ENCODE measurements at places on chromosomes 1 and 21. TPM values are rescaled to one million over a fixed set of nuclear protein-coding genes. Genes with fewer than 3 reads are reported as not detected.

The LCE2A gene
- not detected for total RNA-seq

The CFHR1 gene
- total RNA-seq = 0.34 TPM

The DNAH14 gene
- 33.2 TPM for total RNA-seq

The SETSIP gene
- total RNA-seq = 0.27 TPM

The CYP4A22 gene
- total RNA-seq = not detected

DNA sequence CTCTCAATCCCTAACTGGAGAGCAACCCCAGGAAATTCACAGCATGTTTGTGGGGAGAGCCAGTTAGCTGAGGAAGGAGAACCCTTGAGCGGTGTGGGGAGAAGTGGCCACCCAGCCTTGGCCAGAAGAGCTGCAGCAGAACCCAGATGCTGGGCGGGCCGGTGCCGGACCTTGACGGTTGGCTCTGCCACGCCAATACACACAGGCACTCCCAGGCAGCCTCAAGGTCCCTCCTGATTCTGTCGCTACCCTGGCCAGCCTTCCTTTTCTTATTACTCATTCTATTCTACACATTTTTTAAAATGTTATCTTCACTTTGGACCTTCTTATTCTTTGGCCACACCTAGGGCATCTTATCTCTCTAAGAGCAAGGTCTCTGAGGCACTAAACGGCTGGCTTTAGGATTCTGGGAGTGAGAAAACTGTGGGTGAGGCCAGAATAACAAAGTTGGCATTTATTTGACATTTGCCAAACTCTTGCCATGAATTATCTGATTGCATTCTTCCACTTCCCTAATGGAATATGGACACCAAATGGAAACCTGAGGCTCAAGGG lies 50.4 kb upstream of the GPR37L1 start:
- no peak for DNase-seq

DNA sequence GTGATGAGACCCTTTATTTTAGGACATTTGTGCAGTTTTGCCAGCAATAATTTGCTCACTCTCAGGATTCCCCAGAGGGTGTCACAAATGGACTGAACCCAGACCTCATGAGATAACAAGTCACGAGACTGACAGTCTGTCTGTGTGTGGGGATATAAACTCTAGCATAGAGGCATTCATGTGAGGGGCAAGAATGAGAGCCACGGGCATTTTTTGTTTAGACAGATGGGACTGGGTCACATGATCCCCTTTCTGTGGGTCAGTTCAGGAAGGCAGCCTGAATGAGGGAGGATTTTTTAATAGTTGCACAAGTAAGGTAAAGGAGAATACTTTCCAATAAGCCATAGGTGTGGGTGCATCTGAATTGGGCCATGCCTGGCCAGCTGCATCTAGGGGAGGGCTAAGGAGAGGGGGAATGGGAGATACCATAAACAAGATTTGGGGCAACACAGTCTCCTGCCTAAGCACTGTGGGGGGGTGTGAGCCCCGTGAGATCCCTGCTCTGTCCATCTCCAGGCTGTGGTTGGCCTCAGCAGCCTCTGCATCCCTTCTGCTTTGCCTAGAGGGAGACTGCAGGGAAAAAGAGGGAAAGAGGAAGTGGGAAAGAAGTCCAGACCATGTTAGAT lies 66.6 kb downstream of the NAV1 start:
- no peak for DNase-seq

All from HCT116 (cell line).